ENCODE measurements at places on chromosomes 16 and 17.

- DNase-seq, result no peak
Measured at GRCh38 chr16:18983565-18984434, at the start of gene TMC7. TSS of gene TMC7 (plus strand) at chr16:18983934. CDS start at chr16:18984064, 130 bp downstream.

DNA sequence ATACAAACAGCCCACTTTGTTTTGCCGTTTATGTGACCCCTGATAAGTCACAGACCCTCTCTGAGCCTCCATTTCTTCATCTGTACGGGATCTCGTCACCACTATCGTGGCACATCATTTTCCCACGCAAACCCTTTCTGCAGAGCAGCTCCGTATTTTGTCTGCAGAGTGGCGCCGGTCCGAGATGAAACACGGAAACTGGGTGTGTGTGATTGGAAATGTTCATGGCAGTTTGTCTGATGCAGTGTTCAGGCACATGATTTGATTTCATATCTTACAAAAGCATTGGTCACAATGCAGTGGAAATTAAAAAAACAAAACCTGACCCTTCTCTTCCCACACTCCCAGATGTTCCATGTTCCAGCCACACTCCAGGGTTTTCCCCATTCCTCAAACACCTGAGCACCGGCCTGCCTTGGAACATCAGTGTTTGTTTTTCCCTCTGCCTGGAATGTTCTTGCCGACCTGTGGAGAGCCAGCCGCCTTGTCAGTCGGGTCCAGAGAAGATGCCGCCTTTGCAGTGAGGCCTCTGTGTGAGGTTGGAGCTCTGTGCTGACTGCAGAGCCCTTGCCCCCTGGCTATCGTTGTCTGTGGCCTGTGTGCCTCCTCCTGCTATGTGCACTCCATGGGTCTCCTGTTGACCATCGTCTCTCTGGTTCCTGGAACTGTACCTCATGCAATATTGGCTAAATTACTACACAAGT is 39.2 kb downstream of the NT5M start:
- DNase-seq, result no peak

GRCh38 chr16:63018581-63019223 is 982.5 kb upstream of the CDH8 start:
- no peak for DNase-seq

DNA sequence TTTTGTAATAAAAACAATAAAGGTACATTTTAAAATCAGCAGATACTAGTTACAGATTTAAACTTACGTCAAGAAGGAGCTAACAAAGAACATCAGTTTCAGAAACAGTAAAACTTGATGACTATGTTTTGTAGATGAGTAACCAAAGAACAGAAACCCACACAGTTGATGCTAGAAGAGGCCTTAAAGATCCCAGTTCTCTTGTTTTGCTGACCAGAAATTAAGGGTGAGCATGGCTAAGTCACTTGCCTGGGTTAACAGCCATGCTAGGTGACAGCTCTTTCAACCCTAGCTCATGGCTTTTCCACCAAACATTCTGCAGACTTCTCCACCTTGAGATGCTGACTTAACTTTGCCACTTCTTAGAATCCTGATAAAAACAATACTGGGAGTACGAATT is 26.4 kb downstream of the STX8 start:
- DNase-seq, result no peak

GRCh38 chr16:23280483-23280967 is 21.6 kb upstream of the SCNN1B start:
- DNase-seq, result no peak

DNA sequence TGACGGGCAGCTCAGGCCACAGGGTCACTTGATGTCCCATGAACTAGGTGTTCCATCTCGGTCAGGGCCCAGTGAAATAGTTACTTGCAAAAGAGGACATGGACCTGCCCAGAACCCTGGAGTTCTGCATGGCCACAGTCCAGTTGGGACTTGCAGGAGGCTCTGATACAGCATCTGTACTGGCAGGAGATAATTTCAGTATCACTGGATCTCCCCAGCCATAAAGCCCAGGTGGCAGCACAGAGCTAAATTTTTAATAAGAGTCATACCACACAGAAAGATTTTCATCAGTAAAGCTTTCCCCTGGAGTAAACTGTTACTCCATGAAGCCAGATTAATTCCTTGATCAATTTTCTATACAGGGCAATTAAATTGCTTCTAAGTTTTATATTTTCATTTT is 18.0 kb upstream of the SLC16A5 start:
- DNase-seq, result no peak

- no peak for DNase-seq
Measured at GRCh38 chr17:27930000-27930399, 36.8 kb upstream of the LYRM9 start.

GRCh38 chr17:19766421-19767270 is 18.5 kb upstream of the ALDH3A1 start:
- DNase-seq, result no peak

GRCh38 chr17:41521574-41522261 is 3.0 kb upstream of the KRT15 start:
- no peak for DNase-seq

GRCh38 chr17:43611230-43611969 is 50.3 kb downstream of the MEOX1 start:
- DNase-seq, result no peak

- no peak for DNase-seq
Measured at GRCh38 chr16:68985268-68985667, 120.2 kb upstream of the HAS3 start.

GRCh38 chr16:1188432-1189189 is 35.7 kb downstream of the CACNA1H start:
- no peak for DNase-seq

All from GM12864 (cell line).